ENCODE measurements at places on chromosomes 12 and 14. TPM values are rescaled to one million over a fixed set of nuclear protein-coding genes. Genes with fewer than 3 reads are reported as not detected.
A peak's percentile ranks its signal among the peaks of the same experiment; 100 is the strongest.

RDH5 gene
- 5.9 TPM for total RNA-seq

GRCh38 chr12:57342207-57342691 lies 88.6 kb downstream of the R3HDM2 start:
- no peak overlapping the region for H3K27ac ChIP-seq
- peak; percentile 50 for DNase-seq
- H3K36me3 ChIP-seq = no peaks in the 10 kb centered on the region
- H3K4me1 ChIP-seq = peaks cover 36% of the 10 kb centered on the region
- H3K4me3 ChIP-seq = no peak overlapping the region

SPIC gene
- total RNA-seq = not detected

DNA sequence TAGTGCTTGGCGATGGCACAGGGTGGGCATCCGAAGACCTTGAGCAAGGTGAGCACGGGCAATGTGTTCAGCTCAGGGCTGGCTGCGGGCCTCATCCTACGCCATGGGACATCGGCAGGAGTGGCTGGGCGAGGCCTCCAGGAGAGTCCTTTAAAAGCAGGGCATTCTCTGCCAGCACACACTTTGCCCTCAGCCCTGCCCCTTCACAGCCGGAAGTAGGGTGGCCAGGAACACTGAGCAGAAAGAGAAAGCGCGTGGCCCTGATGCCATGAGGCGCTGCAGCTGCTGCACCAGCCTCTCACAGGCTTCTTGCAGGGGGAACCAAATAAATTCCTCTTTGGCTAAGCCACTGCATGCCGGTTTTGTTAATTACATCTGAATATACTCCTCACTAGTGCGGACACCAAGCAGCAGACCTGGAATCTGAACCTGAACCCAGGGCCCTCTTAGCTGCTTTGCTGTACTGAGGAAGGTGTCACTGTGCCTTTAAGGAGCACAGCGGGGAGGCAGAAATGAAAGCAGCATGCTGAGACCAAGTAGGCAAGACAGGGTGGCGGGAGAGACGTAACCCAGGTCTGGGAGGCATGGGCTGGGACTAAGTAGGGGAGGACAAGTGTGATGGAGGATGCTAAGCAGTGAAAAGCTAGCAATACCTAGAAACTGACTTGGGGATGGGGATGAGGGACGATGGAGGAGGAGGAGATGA lies 155.2 kb downstream of the TTC7B start:
- H3K27me3 ChIP-seq = no peaks in the 10 kb centered on the region
- H3K4me1 ChIP-seq = peaks cover 6% of the 10 kb centered on the region
- no peak overlapping the region for H3K4me3 ChIP-seq
- DNase-seq = peak; percentile 51

PLXNC1 gene
- total RNA-seq = 8.6 TPM
